ACHN (cell line): ENCODE measurements at places on chromosomes 1 and 21.

DNA sequence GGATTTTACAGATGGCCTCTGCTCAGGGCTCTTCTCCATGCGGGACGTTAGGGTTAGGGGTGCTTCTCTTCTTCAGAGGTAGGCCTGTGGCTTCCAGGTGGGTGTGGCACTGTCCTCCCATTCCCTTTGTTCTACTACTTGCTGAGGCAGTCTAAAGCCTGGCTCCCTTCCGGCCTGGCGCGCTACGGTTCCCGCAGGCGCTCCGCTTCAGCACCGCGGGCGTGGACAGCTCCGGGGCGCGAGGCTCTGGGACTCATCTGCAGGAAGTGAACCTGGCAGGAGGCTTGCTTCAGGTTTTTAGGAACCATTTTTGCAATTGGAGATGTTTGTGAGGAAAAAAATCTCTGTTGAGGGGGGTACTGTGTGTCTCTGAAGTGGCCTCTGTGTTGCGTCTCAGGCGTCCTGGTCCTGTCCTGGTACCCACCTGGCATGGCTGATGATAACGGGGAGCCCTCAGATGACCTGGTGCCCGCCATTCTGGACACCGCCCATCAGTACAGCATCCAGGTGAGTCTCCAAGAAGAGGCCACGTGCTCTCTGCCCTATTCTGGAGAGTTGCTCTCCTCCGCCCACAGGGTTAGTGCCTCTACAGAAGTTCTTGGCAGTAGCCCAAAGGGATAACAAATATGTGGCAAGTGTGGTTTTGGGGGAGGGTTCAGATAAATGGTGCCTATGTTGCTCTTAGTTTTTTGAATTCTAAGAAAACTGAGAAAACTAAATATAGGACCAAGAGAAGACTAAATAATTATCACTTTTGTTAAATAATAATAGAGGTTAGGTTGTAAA is 1.9 kb downstream of the MANEAL start:
- DNase-seq = no peak

DNA sequence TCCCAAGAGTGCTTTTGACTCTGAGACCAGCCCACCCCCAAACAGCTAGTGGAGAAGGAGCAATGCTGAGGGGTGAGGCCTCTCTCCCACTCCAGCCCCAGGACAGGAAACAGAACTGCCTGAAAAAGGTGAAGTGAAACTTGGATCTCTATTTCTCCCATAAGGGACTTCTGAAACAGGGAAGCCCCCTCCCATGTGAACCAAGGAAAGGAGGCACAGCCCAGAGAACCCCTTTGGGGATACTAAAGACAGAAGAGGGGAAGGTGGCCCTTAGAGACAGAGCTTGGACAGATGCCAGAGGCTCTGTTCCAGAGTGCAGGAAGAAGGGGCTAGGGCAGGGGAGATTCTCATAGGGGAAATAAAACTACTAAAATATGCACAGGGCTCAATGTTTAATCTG is 2.9 kb downstream of the TNFAIP8L2 start:
- no peak for DNase-seq

DNA sequence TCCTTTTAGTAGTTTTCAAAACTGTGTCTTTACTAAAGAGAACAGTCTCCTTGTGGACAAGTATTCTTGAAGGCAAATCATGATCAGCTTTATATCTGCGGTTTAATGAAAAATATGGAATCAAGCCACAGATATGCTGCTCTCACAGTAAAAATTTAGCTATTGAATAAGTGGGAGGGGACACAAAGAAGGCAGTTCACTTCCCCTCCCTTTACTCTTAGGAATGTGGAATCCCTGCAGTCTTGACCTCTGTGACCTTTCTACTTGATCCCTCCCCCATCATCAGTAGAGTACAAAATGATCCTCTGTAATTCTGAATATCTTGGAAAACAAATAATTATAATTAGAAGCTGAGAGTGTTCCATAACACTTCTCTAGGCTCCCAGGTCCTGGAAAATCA is 136.7 kb upstream of the HOOK1 start:
- DNase-seq = no peak

GRCh38 chr1:154745286-154745731 is 124.8 kb downstream of the KCNN3 start:
- no peak for DNase-seq

GRCh38 chr1:2382621-2383361 is 8.6 kb downstream of the MORN1 start:
- peak; percentile 49 for DNase-seq

GRCh38 chr21:34126269-34126668 is 52.9 kb downstream of the MRPS6 start:
- DNase-seq = no peak

GRCh38 chr21:40454057-40454456 is 392.9 kb downstream of the DSCAM start:
- DNase-seq = no peak

GRCh38 chr1:209879539-209879938 is 51.8 kb downstream of the UTP25 start:
- DNase-seq = peak; percentile 74

DNA sequence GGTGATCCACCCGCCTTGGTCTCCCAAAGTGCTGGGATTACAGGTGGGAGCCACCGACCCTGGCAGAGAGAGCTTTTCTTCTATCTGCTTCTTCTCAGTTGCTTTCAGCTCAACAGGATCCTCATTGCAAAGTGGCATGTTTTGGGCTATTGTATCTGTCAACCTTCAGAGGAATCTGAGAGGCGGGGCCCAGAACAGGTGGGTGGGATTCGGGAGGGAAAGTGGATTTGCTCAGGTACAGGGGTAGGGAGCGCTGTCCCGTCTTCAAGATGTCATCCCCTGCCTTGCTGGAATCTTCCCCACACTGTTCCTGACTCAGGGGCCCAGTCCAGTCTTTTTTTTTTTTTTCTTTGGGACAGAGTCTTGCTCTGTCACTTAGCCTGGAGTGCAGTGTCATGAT is 26.9 kb upstream of the RCC2 start:
- DNase-seq = no peak

GRCh38 chr1:31306278-31306677 is 9.4 kb downstream of the ZCCHC17 start:
- DNase-seq = peak; percentile 4

GRCh38 chr1:49106445-49106844 is 329.8 kb upstream of the BEND5 start:
- no peak for DNase-seq

DNA sequence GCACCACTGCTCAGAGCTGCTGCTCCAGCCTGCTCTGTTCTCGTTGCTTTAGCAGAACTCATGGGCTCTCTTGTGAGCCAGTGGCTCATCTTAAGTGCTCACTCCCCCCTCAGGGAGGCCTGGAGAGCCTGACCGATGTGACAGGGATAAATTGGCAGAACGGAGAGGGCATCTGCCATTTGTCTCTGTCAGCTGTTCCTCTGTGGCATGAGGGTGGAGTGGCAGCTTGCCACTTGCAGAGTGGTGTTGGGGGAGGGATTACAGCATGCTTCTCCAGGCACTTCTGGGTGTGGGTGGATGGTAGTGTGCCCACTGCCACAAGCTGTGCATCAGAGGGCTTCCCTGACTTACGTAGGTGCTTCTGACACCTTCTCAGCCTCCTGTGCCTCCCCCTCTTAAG is 229.5 kb downstream of the PAPPA2 start:
- DNase-seq = no peak

- no peak for DNase-seq
These were observed 31.2 kb upstream of the RGL1 start for GRCh38 chr1:183773482-183774274.

- DNase-seq = peak; percentile 66
These were observed 228.6 kb downstream of the PAPPA2 start for GRCh38 chr1:176691251-176692228.

- no peak for DNase-seq
These were observed 585.4 kb upstream of the PLXNA2 start for GRCh38 chr1:208829595-208829994.

GRCh38 chr21:35044128-35044527 is 5.0 kb downstream of the RUNX1 start:
- no peak for DNase-seq

GRCh38 chr1:175628548-175629317 is 114.7 kb downstream of the TNR start:
- DNase-seq = no peak

DNA sequence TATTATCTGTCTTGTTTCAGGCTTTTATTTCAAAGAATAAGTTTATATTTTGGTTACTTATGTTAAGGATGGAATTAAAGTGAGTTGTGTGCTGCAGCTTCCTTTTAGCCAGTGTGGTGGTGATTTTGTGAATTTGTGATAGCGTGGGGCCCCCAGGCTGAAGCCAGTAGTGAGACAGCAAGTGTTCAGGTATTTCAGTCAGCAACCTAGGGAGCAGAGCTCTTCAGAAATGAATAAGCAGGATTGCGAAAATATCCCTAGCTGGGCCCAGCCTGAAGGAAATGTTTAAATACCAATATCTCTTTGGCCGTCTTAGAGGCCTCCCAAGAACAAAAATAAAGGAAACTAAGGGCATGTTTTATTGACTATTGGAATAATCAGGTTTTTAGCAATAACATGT is 150.8 kb upstream of the C1orf105 start:
- no peak for DNase-seq

DNA sequence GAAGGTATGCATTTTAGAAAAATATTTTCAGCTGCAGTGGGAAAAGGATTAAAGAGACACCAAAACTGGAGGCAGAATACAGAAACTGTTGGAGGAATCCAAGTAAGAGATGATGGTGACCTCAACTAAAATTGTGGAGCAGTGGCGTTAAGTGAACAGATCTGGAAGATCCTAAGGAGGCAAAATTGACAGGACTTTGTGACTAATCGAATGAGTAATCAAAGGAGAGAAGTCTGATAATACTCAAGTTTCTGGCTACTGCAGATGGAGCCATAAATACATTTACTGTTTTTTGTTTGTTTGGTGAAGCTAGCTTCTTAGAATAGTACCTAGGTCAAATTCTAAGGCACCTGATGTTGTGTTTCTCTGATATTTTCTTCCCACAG is 3.1 kb downstream of the CTBS start:
- DNase-seq = no peak

- no peak for DNase-seq
These were observed 49.5 kb upstream of the CD46 start for GRCh38 chr1:207702317-207702716.

DNA sequence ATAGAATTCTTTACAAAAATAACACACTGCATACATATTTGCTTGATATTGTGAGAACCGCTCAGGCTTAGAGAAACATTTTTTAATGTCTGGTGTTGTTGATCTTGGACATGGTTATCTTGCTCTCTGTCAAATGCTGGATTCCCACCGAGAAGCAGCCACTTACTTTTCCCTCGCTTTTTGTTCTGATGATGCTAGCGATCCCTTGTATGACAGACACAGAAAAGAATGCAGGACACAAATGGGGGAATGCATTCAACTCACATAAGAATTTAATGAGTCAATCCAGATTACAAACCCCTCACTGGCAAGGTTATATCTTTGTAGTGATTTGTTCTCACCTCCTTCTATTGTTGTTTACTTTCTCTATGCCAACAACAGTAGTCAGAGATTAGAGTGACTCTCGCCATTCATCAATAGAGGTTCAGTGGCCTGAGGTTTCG is 76.8 kb upstream of the AKT3 start:
- peak; percentile 97 for DNase-seq

DNA sequence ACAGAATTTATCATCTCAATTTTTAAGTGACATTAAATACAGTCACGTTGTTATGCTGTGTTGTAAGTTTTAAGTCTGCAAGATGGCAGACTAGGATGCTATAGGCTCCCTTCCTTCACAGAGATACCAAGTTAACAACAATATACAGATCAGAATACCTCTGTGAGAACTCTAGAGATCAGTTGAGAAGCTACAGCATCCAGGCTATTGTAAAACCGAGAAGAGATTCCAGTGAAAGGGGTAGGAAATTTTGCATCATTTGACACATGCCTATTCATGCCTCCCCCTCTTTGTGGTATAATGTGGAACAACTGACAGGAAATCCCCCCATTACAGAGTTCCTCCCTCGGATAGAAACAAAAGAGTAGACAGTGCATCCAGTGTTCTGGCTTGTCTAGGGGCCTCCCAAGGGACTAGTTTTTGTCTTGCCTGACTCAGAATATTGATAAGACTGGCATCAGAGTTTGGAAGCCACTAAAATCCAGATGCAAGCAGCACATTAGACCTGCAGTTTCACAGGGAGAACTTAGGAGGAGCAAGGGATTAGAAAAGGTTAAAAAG is 80.6 kb downstream of the LBR start:
- no peak for DNase-seq

- peak; percentile 32 for DNase-seq
These were observed 23.5 kb downstream of the GLIS1 start for GRCh38 chr1:53715478-53715877.

- peak; percentile 76 for DNase-seq
These were observed 837 bp downstream of the SLC16A1 start for GRCh38 chr1:112954945-112955772.
